ENCODE measurements at places on chromosomes 16 and 17.

- no peak for DNase-seq
These were observed 16.8 kb downstream of the IL4R start for GRCh38 chr16:27330542-27330941.

DNA sequence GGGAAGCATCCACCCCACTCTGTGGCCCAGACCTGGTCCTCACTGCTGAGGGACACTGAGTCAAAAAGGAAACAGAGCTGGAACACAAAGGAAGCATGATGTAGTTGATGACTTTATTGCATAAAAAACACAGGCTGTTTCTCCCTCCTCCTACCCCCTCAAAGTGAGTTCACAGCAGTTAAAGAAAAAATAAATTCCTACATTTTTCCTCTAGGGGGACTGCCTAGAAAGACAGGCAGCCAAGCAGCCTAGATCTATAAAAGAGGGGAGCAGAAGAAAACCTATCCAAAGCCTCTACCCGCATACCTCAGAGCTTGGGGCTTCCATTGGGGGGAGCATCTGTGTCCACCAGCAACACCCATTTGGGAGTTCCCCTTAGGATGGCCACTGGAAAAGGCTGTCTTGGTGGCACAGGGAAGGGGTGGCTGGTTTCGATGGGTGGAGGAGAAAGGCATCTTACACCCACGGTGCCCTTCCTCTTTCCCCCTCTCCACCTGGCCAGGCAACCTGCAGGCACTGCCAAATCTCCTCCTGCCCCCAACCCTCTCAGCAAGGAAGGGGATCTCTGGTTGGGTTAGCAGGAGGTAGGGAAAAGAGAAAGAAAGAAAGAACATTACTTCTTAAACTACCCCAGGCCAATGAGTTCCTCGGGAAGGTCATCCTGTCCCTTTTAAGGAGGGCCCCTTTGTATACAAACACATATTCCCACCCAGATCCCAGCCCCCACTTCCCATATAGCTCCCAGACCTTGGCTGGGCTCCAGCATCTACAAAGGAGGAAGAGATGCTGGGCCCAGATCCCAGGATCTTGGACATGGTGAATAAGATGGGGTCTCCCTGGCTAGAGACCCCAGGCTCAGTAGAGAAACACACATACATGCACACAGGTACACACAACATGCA is 4.0 kb upstream of the SCRN2 start:
- peak; percentile 68 for DNase-seq

GRCh38 chr16:50560903-50561863 is 13.0 kb downstream of the NKD1 start:
- no peak for DNase-seq

DNA sequence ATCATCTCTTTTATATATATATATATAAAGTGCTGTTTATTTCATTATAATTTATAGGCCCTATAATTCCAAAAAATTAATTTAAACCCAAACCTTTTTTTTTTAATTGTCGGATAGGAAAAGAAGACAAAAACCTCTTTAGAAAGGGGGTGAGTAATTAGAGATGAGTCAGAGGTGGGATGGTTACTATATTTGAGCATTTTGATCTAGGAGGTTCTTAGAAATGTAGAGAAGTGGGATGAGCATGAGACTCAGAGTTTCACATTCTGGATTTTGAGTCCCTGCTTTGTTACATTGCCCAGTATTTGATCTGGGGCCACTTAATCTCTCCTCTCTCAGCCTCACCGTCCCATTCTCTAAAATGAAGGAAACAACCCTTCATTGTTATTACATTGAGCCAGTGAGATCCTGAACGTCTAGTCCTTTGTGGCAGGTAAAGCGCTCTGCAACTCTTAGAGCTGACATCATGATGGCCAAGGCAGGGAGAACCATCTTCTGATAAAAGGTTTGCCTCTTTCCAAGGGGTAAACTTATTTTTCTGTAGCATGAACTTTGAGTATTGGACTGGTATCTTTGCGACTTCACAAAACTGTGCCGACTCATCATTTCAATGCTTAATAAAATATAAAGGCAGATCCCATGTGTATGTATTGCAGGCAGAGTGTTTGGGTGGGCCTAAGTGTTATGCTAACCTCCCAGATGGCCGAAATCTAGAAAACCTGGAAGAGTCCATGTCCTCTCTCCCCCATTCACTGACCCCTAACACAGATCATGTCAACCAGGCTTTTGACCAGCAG is 21.3 kb downstream of the HS3ST3B1 start:
- no peak for DNase-seq

- DNase-seq, result peak; percentile 10
These were observed 496.9 kb upstream of the C16orf82 start for GRCh38 chr16:26569793-26570192.

GRCh38 chr17:71809537-71809936 is 311.3 kb upstream of the SOX9 start:
- no peak for DNase-seq

DNA sequence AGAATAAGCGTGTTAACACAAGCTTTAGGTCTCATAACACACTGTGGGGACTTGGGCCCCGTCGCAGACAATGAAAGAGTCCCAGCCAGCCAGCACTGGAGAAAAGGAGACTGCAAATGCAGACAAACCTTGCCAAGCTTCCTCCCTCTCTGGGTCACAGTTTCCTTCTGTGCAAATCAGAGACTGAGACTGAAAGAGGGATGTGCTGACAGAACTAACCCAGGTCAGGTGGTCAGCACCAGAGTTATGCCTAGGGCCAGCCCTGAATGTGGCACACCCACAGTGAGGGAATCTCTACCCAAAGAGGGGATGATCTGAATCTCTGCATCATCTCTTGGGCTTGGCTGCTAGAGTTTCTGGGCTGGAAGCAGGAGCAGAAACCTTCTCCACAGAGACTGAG is 282.3 kb upstream of the CCL2 start:
- DNase-seq, result no peak

DNA sequence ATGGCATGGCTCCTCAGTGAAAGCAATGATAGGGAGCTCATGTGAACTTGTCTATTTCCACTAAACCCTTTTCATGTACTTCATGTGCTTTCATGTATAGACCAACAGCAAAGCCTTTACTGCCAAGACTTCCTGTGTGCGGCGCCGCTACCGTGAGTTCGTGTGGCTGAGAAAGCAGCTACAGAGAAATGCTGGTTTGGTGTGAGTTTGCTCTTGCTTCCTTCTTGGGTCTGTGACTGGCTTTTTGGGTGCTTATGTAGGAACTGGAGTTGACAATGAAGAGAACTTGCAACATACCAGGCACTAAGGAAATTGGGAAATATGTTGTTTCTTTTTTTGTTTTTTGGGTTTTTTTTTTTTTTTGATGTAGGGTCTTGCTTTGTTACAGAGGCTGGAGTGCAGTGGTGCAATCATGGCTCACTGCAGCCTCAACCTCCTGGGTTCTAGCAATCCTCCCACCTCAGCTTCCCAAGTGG is 5.7 kb downstream of the SNX11 start:
- DNase-seq, result no peak

DNA sequence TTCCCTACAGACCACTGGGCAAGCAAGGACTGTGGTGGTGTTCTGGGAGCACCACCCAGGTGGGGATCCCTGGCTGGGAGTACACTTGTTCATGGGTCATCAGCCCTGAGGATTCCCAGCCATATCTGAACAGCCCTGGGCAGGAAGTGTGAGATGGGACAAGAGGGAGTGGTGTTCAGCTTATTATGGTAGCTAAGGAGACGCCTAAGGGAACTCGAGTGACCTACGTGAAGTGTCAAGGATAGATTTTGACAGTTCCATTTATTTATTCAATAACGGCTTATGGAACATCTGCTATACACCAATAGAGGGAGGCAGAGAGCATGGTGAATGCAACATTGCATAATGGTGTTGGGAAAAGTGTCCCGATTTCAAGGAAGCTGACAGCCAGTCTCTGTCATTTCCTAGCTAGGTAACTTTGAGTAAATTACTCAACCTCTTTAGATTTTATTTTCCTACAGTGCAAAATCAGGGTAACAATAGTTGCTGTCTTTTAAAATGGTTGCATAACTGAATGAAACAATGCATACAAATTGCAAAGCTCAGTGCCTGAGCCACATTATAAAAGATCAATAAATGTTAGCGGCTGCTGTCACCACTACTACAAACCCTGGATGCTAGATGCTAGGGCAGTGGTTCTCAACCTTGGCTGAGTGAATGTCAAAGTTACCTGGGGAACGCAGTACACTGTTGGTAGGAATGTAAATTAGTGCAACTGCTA is 534.1 kb downstream of the GRIN2A start:
- peak; percentile 32 for DNase-seq

- DNase-seq, result no peak
These were observed 143.3 kb downstream of the PARN start for GRCh38 chr16:14486520-14487303.

- no peak for DNase-seq
These were observed 3.0 kb downstream of the EVI2B start for GRCh38 chr17:31310886-31311285.

- peak; percentile 91 for DNase-seq
These were observed 8.3 kb downstream of the FOXJ1 start for GRCh38 chr17:76132574-76133338.

DNA sequence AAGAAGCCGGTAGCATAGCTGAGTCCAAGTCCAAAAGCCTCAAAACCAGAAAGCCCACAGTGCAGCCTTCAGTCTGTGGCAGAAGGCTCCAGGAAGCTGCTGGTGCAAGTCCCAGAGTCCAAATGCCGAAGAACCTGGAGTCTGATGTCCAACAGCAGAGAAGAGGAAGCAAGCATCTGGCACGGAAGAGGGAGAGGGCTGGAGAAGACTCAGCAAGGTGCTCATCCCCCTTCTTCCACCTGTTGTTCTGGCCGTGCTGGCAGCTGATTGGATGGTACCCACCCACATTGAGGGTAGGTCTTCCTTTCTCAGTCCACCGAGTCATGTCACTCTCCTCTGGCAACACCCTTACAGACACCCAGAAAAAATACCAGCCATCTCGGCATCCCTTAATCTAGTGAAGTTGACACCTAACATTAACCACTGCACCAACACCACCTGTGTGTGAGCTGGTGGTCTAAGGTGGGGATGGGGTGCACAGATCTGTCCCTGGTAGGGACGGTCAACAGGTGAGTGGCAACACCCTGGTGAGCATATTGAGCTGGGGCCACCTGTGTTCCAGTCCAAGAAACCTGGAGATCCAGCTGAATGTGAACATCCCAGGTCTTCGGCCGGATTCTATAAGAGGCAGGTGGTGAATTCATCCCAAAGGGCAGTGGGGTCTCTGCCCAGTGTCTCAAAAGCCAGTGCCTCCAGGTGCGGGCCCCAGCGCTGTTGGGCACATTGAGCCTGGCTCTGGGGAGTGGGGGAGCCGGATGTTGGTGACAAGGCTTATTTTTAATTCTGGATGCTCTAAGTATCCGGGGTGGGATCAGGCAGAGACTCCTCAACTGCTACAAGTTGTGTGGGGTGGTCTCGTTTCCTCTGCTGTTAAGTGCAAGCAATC is 9.8 kb downstream of the MIEF2 start:
- peak; percentile 43 for DNase-seq

DNA sequence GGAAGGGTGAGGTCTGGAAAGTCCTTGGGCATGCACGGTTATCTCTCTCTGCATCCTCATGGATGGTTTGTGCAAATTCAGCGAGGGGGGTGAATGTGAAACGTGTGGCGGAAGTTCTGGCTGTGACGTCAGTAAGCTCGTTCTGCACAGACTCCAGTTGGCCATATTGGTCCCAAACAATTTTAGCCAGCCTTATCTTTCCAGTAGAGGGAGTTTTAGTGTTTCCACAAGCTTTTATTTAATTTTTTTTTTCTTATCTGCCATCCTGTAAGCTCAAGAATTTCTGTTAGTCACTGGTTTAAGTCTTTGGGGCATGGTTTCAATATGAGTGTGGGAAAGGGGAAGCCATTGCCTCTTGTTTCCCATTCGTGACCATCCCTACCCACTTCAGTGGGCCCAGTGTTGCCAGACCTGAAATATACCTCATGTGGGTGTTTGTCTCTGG is 39.0 kb downstream of the HLF start:
- DNase-seq, result no peak

- DNase-seq, result no peak
These were observed 1550.3 kb downstream of the CDH8 start for GRCh38 chr16:60485872-60486489.

DNA sequence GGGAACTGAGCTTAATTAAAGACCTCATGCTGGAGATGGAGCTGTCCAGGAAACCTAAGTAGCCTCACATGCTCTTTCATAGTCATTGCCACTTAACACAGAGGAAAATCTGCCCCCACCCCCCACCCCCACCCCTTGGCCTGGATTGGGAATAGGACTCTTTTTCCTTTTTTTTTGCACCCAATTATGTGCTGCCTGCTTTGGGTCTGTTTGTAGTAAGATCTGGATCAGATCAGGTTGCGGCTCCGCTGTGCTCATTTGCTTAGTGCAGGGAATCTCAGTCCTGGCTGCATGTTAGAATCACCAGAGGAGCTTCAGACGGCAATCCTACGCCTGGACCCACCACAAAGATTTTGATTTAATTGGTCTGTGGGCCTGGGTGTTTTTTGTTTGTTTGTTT is 219.0 kb downstream of the UTP18 start:
- DNase-seq, result no peak

GRCh38 chr16:57239107-57239506 is 6.0 kb upstream of the ARL2BP start:
- DNase-seq, result no peak

GRCh38 chr17:67663457-67663856 is 54.3 kb upstream of the NOL11 start:
- no peak for DNase-seq

DNA sequence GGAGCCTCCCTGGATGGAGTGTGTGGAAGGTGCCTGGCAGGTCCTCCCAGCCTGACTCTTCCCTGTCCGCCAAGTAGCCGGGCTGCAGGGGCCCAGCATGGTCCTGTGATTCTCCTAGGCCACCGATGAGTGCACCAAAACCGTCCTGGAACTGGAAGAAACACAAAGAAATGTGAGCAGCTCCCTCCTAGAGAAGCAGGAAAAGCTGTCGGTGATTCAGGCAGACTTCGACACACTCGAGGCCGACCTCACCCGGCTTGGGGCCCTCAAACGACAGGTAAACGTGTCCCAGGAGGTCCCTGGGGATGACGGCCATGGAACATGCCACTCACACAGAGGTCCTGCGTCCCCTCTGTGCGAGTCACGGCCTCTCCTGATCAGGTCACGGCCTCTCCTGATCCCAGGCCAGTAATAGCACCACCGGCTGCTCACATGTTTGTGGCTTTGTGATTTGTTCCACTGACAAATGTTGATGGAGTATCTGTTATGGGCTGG is 4.2 kb upstream of the GAA start:
- peak; percentile 25 for DNase-seq

Measured in H7 (cell line).